Right kidney (tissue), 9 donors: ENCODE measurements at places on chromosomes 4 and X.

- no peak for DNase-seq
Observed at GRCh38 chr4:37685161-37685822, 884 bp downstream of the RELL1 start.

- no peak for DNase-seq
Observed at GRCh38 chr4:115938764-115939443, 825.5 kb upstream of the NDST4 start.

GRCh38 chr4:51909236-51909703 lies 66.3 kb downstream of the DCUN1D4 start:
- DNase-seq: no peak

DNA sequence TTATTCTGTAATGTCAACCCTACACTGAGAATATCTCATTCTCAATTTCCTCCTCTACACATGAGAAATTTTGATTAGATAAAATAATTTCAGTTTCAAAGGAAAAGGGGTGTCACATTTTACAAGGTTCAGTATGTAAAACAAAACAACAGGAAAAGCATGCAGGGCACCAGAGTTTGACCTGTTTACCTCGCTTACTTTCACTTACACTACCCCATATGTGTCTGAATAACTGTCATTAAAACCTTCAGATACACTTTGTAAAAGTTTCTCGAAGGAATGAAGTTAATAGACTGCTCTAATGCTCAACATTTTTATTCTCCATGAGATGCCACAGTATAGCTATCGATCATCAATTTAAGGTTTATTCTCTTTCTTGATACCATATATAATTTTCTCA lies 12.3 kb upstream of the PCDH10 start:
- DNase-seq: no peak

DNA sequence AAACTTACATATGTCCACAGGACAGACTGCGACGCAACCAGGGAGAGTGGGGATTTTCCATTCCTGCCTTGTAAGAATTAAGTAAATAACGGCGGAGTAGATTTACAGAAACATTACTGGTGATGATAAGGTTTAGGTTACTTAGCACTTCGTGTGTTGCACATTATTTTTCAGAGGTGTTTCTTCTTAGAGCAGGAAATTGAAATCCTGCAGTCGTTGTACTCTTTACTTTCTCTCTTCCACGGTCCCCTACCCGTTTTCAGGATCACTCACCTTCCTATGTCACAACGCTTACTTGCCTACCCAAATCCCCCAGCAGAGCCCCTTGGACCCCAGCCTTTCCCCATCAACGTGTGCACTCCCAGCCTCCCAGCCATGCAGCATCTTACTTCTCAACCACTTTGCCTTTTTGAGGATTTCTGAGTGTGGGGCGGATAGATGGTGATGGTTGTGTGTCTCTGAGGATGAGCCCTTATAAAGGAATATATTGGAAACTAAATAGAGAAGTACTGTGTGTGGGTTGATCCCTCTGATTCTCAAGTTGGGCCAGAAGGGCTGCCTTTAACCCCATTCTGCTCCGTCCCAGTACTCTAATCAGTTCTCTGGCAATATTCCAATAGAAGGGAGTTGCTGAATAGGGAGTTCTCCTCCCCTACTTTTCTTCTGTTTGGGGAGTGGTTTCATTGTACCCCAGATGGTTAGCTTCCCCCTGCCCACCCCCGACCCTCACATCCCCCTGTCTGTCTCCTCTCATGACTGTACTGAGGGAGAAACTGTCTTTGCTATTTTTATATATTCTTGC lies 1.6 kb downstream of the MID2 start:
- no peak for DNase-seq

DNA sequence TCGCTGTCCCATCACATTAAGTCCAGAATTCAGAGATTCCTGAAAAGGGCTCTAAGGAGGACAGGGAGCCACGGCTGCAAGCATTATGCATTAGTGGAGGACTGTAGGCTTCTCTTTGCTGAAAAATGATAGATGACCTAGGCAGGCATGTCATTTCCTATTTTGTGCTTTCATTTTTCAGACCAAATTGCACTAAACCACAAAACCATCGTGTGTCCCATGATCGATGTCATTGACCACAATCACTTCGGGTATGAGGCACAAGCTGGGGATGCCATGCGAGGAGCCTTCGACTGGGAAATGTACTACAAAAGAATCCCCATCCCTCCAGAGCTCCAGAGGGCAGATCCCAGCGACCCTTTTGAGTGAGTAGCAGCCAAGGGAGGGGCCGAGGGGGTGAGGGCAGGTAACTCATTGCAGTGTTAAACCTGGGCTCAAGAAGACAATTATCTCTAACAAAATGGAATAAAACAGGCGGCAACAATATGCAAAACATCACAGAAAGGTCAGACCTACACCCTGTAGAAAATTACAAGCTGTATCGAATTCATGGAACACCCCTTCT lies 355.2 kb upstream of the GALNT7 start:
- DNase-seq: no peak

- no peak for DNase-seq
Observed at GRCh38 chr4:72467633-72468032, 101.4 kb downstream of the ADAMTS3 start.

- DNase-seq: peak; percentile 46
Observed at GRCh38 chr4:140003876-140004548, 150.0 kb downstream of the MAML3 start.

DNA sequence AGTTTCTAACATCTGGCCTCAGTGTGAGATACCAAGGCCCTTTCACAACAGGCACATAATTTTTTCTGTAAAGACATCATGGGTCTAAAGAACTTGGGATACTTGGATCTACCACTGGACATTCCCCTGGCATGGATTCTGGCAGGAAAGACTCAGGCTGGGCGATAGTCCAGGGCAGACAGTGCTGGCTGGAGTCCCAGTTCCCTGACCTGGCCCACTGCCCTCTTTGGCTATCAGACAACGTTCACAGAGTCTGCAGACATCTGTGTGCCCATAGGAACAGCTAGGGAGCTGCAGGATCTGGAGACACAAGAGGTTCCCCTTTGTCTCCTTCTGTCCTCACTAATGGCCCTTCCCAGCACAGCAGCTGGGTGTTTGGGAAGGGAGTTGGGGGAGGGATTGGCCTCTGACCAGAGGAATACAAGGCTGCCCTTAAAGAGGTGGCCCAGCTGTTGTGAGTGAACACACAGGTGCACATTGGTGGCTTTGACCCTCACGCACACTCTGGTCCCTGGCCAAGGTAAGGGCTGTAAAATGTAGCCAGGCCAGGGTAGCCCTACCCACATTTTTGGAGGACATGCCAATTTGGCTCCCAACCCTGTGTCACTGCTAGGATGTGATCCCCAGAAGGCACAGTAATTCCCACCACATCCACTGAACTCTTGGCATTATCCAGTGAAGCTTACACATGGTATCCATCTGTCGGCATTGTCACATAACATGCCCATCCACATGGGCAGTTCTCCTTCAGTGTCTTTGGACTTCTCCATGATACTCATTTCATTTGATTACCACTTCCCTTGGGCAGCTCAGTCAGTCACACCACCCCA lies 72.3 kb downstream of the SOX3 start:
- DNase-seq: no peak

GRCh38 chr4:74947798-74948197 lies 14.9 kb downstream of the PARM1 start:
- peak; percentile 19 for DNase-seq

GRCh38 chrX:129771266-129771995 lies 8.3 kb upstream of the SASH3 start:
- no peak for DNase-seq
